AG04450 (cell line): ENCODE measurements at places on chromosomes 3 and 15.

DNA sequence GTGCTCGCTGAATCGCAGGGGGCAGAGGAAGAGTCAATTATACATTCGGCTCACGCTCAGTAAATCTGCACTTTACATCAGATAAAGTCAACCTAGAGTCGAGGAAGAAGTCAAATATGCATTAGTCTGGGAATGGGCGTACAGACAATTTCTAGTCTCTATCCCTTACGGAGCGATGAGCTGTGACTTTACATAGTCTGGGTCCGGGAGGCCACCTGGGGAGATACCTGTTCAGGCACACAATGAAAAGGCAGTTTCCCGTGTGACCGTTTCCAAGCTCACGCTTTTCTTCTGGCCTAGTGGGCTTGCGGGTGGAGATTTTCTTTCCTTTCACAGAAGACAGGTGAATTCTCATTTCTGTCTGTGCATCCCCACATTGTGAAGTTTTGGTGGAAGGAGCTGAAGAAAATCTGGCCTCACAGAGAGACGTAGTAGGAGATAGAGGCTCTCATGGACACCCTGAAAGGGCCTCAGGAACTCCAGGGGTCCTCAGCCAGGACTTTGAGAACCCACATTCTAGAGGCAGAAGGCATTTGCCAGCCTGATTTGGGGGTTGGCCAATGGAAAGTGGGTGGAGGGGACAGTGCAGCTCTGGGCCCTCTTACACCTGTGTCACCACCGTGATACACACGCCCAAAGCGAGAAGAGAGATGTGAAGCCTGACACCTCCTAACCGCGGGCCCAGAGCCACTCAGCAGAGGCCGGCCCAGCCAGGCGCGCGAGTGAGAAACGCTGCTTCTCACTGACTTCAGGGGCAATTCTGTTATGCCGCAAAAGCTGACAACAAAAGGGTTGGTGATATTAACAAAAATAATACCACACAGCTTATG lies 10.7 kb upstream of the OCA2 start:
- no peak for DNase-seq

DNA sequence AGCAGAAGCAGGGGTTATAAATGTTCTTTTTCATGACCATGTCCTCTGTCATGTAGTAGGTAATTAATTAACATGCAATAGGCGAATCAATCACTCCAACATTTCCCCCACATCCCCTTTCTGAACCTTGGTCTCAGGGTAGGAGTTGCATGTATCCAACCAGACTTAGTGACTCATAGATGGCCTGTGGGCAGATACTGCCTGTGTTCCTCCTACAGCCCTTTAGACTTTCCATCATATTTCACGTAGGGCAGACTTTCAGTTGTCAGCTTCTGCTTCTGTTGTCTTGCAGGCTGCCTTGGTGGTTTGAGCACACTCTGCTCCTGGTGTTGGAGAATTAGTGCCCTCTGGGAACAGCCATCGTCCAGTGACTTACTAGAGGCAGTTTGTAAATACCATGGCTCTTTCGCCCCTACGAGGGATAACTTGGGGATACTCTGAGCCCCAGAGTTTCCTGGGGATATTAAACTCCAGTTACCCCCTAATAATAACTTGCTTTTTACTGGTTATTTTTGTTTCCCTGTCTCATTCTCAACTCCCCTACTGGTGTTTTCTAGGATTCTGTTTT lies 244.4 kb downstream of the EDEM1 start:
- DNase-seq, result no peak

- DNase-seq, result no peak
Observed at GRCh38 chr3:140086642-140087041, 151.7 kb downstream of the CLSTN2 start.

GRCh38 chr15:70556779-70557178 lies 206.6 kb downstream of the UACA start:
- DNase-seq, result no peak

DNA sequence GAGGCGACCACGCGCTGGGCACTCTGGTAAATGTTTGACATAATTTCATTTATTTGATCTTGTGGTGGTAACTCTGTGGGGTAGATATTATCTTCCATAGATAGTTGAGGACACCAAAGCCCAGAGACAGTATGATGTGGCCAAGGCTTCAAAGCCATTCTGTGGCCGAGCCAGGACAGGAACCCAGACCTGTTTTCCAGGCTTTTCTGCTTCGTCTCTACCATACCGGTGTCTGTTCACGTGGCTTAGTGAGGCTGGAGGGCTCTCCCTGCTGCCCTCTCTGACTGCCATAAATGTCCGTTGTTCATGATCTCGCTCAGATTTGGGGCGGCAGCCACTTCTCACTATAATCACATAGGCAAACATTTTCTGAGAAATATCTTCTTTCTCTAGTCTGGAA lies 134.7 kb downstream of the PEX5L start:
- no peak for DNase-seq

DNA sequence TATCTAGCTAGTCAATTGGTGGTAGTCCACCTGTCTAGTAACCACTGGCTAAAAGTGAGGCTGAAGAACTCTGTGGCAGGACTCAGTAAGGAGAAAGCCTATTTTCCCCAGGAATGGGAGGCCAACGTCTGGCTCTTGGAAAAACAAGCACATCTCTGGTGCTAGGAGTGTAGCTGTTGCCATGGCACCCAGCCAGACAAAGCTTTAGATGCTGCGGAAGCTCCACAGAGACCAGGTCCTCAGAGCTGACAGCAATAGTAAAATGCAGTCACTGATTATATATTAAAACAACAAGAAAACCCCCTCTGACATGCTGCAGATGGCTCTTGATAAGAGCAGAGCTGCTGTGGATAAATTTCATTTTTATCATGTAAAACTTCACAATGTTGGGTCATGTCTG lies 124.9 kb upstream of the STRIT1 start:
- DNase-seq, result no peak

- DNase-seq, result no peak
Observed at GRCh38 chr3:114338651-114339357, 45.0 kb downstream of the TIGIT start.

DNA sequence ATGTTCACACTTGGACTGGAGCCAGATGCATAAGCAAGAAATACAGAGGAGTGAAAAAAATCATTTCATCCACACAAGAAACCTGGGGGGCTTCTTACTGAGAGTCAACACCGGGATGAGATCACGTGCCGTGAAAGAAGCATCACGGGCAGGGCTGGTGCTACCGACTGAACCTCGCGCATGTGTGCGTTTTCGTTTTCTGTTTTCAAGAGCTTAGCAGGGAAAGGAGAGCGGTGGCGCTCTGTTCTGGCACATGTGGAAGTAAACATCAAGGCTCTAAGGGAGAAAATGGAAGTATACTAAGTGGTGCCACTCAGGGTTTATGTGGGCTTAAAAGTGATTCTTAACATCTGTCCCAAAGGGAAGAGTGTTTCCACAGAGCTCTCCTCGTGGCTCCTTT lies 55.9 kb downstream of the VGLL4 start:
- DNase-seq, result no peak

- DNase-seq, result no peak
Observed at GRCh38 chr15:88714782-88715372, 76.1 kb downstream of the ISG20 start.

DNA sequence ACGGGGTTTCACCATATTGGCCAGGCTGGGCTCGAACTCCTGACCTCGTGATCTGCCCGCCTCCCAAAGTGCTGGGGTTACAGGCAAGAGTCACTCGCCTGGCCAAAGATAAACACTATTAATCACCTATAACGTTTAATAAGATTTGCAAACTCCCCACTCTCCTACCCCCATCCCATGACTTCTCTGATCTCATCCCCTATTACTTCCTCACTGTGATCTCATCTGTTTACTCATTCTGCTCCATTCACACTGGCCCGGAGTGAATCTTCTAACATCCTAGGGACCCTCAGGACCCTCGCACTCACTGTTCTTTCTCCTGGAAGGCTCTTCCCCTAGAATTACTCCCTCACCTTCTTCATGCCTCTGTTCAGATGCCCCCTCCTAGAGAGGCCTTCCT lies 78.9 kb downstream of the DGKG start:
- DNase-seq, result no peak

DNA sequence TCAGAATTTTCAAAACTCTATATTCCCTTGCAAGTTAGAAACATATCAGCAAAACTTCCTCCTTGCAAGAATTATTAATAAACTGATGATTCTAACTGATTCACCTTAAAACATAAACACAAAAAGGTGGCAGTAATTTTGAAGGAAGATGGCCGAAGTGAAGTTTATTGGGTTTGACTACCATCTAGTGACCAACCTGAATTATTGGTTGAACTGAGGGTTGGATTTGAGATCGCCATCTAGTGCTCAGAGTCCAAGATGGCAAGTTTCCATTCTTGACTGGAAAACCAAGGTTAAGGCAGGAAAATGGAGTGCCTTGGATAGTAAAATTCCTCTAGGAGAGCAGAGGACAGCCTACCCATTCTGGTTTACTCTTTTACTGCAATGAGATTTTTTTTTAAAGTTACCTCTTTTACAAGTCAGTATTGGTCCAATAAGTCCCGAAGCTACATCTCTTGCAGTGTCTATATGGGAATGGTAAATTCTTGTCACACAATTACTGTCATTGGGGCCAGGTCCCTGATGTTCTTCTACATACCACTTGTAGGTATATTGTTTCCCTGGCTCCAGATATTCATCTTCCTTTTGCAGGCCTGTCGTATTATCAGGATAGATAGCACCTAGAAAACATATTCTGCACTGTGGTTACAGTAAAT lies 51.6 kb upstream of the CP start:
- DNase-seq, result peak; percentile 79

GRCh38 chr15:48358229-48359152 lies 27.3 kb downstream of the DUT start:
- no peak for DNase-seq

DNA sequence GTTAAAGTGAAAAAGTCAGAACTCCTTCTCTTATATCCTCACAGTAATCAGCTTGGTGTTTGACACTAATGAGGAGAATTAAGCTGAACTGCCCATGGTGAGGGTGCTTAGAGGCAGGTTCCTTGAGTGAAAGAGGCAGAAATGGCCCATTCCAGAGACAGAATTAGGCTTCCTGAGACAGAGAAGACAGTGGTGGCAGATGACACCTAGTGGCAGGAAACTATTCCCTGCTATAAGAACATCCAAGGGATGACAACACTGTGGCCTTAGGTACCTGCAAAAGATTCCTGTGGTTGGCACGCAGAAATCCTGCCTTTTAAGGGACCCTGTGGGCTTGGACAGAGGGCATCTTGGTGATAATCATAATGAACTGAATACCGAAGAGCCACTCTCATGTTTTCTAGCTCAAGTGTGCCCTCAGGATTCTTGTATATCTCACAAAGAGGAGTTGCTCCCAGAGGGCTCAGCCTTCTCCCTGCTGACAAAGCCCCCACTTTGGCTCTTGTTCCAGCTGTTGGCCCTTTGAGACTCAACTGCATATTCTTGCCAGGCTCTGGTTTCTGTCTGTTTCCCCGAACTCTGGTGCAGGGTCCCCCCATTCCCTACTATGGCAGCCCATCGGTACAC lies 56.0 kb downstream of the KBTBD12 start:
- DNase-seq, result peak; percentile 18

- no peak for DNase-seq
Observed at GRCh38 chr3:186953011-186953487, 22.7 kb downstream of the ST6GAL1 start.

DNA sequence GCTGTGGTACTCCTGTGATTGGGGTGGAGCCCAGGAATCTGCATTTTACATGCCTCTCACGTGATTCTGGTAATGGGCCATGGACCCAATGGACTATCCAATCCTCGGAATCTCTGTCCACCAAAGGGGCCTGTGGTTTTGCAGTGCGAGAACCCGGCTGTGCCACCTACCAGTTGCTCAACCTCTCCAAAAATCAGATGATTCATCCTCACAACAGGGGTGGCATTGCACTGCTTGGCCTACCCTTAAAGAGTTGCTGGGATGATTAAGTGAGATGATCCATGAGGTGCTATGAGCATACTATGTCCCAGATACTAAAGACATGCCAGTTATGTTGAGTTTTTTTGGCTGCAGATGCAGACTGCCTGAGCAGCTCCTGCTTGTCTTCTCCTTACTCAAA lies 5.1 kb downstream of the ANP32A start:
- no peak for DNase-seq

DNA sequence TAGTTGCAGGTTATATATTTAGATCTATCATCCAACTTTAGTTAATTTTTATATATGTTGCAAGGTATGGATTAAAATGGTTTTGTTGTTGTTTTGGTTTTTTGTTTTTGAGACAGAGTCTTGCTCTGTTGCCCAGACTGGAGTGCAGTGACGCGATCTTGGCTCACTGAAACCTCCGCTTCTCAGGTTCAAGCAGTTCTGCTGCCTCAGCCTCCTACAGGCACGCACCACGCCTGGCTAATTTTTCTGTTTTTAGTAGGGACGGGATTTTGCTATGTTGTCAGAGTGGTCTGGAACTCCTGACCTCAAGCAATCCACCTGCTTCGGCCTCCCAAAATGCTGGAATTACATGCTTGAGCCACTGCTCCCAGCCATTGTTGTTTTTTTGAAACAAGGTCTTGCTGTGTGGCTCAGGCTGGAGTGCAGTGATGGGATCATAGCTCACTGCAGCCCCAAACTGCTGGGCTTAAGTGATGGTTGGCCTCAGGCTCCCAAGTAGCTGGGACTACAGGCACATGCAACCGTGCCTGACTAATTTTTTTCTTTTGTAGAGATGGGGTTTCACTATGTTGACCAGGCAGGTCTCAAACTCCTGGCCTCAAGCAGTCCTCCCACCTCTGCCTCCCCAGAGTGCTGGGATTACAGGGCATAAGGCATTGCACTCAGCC lies 92.0 kb downstream of the ZNF609 start:
- DNase-seq, result no peak

DNA sequence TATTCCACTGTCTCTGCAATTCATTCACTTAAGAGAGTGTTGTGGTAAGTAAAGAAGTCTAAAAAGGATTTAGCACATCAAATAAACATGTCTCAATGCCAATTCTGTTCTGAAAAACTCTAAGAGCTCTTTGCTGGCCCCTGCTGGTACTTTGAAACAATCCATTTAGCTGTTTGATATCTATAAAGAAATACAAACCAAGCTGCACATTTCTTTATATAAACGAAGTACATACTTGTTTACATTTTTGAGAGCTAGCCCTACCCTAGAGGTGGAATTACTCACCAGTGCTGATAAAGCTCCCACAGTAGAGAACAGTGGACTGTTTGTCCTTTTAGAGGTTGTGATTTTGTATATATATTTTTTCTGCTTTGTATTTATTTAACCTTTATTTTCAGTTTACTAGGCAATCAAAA lies 75.5 kb downstream of the NEDD4 start:
- peak; percentile 89 for DNase-seq

DNA sequence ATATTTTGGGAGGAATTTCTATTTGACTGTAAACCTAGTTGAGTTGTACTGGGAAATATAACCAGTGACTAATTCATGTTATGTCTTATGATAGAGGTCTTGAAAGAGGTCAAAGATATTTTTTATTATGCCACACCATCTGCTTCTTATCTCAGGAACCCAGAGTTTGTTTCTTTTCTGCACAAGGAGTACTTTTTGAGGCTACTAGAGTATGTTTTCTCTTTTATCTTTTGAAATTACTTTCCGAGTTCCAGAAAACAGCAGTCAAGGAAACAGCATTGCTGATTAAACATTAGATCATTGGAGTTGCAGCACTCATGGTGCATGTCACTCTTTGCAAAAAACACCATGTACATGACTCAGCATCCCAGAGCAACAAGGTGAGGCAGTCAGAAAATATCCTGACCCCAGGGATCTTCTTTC lies 645.8 kb upstream of the NR2F2 start:
- peak; percentile 48 for DNase-seq

- no peak for DNase-seq
Observed at GRCh38 chr15:91045065-91045464, 22.7 kb upstream of the VPS33B start.
